Heart right ventricle (tissue), 16 donors: ENCODE measurements at places on chromosomes 13 and 19.

- DNase-seq, result no peak
Observed at GRCh38 chr13:51271528-51272085, 49.4 kb downstream of the FAM124A start.

- no peak for DNase-seq
Observed at GRCh38 chr13:97027162-97027554, 32.9 kb upstream of the OXGR1 start.

- no peak for DNase-seq
Observed at GRCh38 chr19:28150129-28150528, 1062.8 kb downstream of the UQCRFS1 start.

- DNase-seq, result no peak
Observed at GRCh38 chr13:29858231-29858630, 7.8 kb upstream of the UBL3 start.

DNA sequence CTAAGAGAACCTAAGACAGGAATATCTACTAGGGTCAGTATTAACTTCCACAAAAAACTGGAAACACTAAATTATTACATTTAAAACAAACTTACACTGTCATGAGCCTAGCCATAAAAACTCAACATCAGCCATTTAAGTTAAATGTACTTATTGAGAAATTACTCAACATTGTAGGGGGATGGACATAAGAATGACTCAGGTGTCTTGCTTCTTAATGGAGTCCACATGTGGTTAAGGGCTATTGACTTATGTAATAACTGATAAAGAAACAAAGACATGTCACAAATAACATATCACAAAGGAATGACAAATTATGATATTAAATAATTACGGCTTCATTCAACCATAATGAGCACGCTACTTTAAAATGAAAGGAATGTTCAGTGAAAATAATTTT lies 36.2 kb downstream of the CLDN10 start:
- no peak for DNase-seq

GRCh38 chr19:55230780-55231179 lies 2.2 kb upstream of the TMEM86B start:
- no peak for DNase-seq
